ENCODE measurements at places on chromosomes 2 and 18.
A peak's percentile ranks its signal among the peaks of the same experiment; 100 is the strongest.

- no peak for DNase-seq
These were observed 1.8 kb downstream of the PDE11A start for GRCh38 chr2:178070824-178071223.

DNA sequence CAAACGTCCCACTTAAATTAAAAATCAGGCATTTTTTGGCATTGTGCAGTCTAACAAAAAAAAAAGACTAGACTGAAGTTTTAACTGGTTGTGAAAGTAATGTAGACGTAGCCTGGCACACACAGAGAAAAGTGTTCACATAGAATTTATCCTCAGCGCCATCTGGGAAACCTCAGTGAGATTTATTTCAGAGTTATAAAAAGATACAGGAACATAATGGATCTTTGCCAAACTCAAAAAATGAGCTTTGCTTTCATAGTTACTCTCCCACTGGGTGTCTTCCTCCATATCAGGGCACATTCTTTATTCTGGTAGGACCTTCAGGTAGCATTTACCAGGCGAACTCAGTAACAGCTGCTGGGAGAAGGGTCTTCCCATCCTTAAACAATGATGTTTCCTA, 532.4 kb upstream of the SALL3 start:
- no peak for DNase-seq

DNA sequence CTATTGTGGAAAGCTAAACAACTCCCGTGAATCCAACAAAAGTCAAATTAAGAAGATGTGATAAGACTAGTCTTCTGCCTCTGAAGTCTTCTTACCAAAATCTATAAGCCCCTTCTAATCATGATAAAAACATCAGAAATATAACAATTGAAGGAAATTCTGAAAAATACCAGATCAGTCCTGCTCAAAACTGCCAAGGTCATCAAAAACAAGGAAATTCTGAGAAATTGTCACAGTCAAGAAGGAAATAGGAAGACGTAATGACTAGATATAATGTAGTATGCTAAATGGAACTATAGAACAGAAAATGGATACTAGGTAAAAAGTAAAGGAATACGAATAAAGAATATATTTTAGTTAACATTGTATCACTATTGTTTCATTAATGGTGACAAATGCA, 314.0 kb downstream of the TMX3 start:
- no peak for DNase-seq

- peak; percentile 9 for DNase-seq
These were observed 128.1 kb downstream of the BIRC6 start for GRCh38 chr2:32484937-32485336.

DNA sequence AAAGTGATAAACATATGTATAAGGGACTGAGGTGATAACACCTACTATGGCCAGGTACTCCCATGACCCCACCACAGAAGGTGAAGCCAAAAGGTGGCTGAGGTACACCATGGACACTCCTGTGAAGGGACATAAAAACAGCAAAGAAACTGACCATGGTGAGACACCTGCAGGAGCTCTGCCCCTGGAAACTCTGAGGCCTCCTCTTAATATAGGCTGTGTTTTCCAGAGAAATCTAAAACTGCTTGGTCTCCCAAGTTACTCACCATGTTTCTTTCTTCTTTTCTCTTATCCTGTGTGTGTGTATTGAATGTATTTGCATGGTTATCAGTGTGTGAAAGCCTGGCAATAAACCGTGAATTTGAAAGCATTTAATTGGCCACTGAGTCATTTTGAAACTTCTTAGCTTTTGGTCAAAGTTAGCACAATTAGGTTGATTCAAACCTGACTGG, 739.3 kb upstream of the GCFC2 start:
- no peak for DNase-seq

- DNase-seq, result no peak
These were observed 810.9 kb downstream of the CPS1 start for GRCh38 chr2:211367293-211367692.

- DNase-seq, result no peak
These were observed 136.4 kb downstream of the INHBB start for GRCh38 chr2:120482334-120482733.

Measured in RKO (cell line).